ENCODE measurements at places on chromosomes 2 and 18. TPM values are rescaled to one million over a fixed set of nuclear protein-coding genes. Genes with fewer than 3 reads are reported as not detected.

GRCh38 chr2:37610638-37611289, 60.7 kb downstream of the CDC42EP3 start:
- peaks cover 5% of the 10 kb centered on the region for H3K36me3 ChIP-seq
- H3K27me3 ChIP-seq: no peaks in the 10 kb centered on the region
- DNase-seq: no peak
- H3K27ac ChIP-seq: peak overlapping the region; percentile 82
- H3K4me1 ChIP-seq: peaks cover 22% of the 10 kb centered on the region

DNA sequence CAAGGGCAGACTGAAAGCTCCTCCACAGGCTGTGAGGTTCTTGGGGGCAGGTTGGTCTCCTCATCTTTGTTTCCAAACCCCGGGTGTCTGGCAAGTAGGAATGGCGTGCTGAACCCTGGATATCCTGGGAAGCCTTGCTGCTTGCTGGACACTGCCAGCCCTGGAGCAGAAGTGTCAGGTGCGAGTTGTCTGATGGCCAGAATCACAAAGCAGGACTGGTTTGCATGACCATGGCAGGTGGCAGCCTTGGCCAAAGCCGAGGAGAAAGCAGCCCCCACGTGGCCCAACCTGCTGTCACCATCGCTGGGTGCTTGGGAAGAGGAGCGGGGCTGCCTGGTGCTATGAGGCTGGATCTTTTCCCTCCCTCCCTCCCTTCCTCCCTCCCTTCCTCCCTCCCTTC, 309.5 kb upstream of the HS6ST1 start:
- H3K4me1 ChIP-seq: no peaks in the 10 kb centered on the region
- no peaks in the 10 kb centered on the region for H3K27me3 ChIP-seq
- no peaks in the 10 kb centered on the region for H3K36me3 ChIP-seq
- no peak overlapping the region for H3K27ac ChIP-seq
- no peak overlapping the region for H3K4me3 ChIP-seq
- DNase-seq: no peak

DNA sequence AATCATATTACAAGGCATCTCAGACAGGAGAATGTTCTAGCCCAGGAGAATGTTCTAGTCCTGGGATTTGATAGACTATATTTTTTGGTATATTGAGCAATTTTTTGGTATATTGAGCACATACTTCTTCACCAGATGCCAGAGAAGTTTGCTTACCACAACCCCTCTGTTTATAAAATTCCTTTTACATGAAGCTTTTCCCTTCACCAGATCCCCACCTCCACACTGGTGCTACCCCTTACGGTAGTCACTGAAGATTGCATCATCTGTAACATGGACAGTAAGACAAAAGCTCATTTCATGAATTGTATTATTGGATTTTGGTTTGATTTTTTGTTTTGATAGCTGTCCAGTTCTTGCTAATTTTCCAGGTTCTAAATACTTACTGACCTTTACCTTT, 7.2 kb upstream of the HNMT start:
- no peaks in the 10 kb centered on the region for H3K36me3 ChIP-seq
- DNase-seq: no peak
- H3K4me3 ChIP-seq: no peak overlapping the region
- H3K27ac ChIP-seq: no peak overlapping the region

Gene AQP12B
- polyA plus RNA-seq: not detected

- H3K4me1 ChIP-seq: no peaks in the 10 kb centered on the region
- no peak overlapping the region for H3K4me3 ChIP-seq
- H3K27me3 ChIP-seq: no peaks in the 10 kb centered on the region
- no peak for DNase-seq
- no peaks in the 10 kb centered on the region for H3K36me3 ChIP-seq
- H3K27ac ChIP-seq: no peak overlapping the region
Measured at GRCh38 chr18:4016391-4017049, 438.6 kb downstream of the DLGAP1 start.

Gene SERPINB4
- not detected for polyA plus RNA-seq
